Smooth muscle cell of trachea (primary cell): ENCODE measurements at places on chromosomes 7 and 10. TPM values are rescaled to one million over a fixed set of nuclear protein-coding genes. Genes with fewer than 3 reads are reported as not detected.

Gene RP9
- 6.8 and 7.7 TPM in 2 replicates for total RNA-seq

Gene IGFBP3
- 11.6 and 33.7 TPM in 2 replicates for total RNA-seq

Gene CUTC
- total RNA-seq, result 17.2 and 24.1 TPM in 2 replicates

Gene DENND2A
- 34.9 and 69.6 TPM in 2 replicates for total RNA-seq

Gene PDAP1
- total RNA-seq, result 46.3 and 119 TPM in 2 replicates

Gene CRYGN
- 0.58 and 0.83 TPM in 2 replicates for total RNA-seq

Gene PRPS1L1
- 0.15 TPM in 1 of 2 replicates, not detected in the other for total RNA-seq

Gene CCDC146
- 2.2 and 3.6 TPM in 2 replicates for total RNA-seq

Gene PDE6C
- total RNA-seq, result not detected in 2 replicates

Gene NEUROD6
- not detected in 2 replicates for total RNA-seq

Gene SPDYE1
- not detected in 2 replicates for total RNA-seq

Gene MINDY4
- total RNA-seq, result 8.6 and 9.8 TPM in 2 replicates

Gene ARPC1A
- 298 and 410 TPM in 2 replicates for total RNA-seq

Gene SCRN1
- 111 and 141 TPM in 2 replicates for total RNA-seq

Gene GBF1
- total RNA-seq, result 39.6 and 43.0 TPM in 2 replicates

Gene SPDYE2
- not detected in 2 replicates for total RNA-seq

Gene BEND7
- 1.0 and 2.3 TPM in 2 replicates for total RNA-seq

Gene MYOZ1
- total RNA-seq, result 0.33 TPM in 1 of 2 replicates, not detected in the other

Gene TBX20
- total RNA-seq, result not detected in 2 replicates
